H54 (cell line): ENCODE measurements at places on chromosomes 2 and 18.

DNA sequence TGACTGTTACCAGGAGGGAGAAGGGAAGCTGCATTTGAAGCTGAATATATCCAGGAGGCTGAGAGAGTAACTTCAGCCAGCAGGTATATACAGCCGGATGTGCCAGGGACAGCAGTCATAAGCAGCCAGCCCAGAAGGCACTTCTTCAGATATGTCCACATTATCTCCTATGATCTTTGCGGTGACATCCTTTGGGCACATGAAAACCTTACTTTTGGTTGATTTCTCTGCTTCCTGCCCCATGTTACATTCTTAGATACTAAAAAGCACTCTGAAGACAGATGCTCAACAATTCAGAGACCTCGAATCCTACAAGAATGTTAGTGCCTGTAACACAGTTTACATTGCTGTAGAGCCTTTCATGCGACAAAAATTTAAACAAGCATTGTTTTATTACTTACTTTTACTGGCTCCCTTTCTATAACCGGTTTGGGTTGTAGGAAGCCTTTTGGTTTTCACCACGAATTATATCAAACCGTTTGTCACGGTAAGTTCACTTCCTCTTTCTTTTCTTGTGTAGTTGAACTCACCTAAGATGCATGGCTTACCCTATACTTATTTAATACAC, 50.3 kb upstream of the TLK1 start:
- no peak for DNase-seq

DNA sequence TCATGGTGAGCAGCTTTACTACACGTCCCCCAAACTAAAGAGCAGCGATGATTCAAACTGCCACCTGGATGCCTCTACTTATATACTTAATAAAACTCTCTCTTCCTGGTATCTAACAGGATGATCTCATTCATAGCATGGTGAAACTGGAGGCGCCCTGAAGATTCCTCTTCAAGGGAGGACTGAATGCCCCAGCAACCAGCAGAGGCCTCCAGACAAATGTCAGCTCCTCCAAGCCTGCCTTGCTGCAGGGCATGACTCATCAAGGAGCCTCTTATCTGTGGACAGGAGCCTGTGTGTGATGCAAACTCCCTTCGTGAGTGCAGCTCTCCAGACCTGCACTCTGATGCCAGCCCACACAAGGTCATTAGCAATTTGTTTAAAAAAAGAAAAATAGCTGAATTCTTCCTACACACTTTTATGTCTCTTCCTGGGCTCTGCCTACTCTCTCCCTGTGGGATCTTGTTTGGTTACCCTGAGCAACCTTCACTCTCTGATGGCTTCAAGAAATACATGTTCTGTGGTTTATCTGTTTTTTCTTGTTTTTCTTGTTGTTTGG, 30.2 kb downstream of the LONRF2 start:
- DNase-seq, result peak; percentile 69

GRCh38 chr2:182481676-182482075, 54.8 kb upstream of the PDE1A start:
- no peak for DNase-seq

DNA sequence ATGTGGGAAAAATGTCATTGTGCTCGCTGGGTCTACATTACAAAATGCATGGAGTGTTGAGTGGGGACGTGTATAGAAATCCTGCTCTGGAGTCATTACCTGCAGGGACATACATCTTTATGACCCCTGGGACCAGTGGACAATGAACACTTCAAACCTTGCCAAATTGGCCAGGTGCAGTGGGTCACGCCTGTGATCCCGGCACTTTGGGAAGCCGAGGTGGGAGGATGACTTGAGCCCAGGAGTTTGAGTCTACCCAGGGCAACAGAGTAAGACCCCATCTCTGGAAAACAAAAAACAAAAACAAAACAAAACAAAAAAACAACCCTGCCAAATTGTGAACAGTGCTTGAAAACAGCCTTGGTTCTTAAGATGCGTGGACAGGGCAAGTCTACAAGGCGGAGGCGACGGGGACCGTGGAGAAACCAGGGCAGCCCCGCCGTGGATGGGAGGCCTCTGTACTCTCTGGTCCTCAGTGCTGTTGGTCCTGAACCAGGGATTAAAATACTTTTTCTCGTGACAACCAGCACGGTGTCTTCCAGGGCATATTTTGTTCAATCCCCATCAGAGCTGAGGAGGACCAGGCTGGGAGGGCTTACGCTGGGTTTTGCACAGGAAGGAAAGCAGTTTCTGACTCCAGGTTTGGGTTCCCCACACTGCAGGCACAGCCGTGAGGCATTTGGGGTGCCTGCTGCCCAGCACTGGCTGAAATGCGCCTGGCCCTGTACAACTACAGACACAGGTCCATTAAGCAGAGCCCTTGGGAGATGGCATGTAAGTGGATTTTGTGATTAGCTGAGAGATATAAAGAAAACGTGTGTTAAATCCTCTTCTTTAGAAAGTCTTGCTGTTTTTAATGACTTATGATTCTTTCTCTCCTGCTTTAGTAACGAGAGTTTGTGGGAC, 13.7 kb downstream of the COLEC11 start:
- no peak for DNase-seq

DNA sequence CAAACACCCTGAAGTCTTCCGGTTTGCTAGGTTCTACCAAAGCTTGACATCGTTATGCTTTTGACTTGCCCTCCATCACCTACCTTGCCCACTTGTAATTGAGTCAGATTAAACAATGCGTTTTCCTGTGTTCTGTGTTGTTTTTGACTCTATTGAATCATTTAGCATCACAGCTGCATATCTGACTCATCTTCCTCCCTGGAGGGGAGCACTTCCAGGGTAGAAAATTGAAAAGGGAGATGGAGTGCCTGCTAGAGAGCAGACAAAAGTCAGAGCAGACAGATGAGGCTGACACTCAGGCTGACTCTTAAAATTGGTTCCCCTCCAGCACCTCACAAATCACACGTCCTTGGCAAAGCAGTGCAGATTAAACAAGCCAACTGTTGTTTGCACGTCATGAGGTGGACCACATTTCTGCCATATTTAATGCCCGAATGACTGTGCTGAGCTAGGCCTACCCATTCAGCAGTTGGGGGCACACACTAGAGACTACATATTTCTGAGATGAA, 2.2 kb downstream of the MPP4 start:
- DNase-seq, result peak; percentile 30

- DNase-seq, result no peak
Observed at GRCh38 chr2:88458633-88459032, 6.1 kb upstream of the FOXI3 start.

GRCh38 chr2:27209621-27210401, 2.0 kb upstream of the ATRAID start:
- no peak for DNase-seq

GRCh38 chr2:162635706-162636105, 202.9 kb downstream of the KCNH7 start:
- DNase-seq, result no peak

GRCh38 chr2:229130522-229130921, 140.6 kb downstream of the PID1 start:
- no peak for DNase-seq

DNA sequence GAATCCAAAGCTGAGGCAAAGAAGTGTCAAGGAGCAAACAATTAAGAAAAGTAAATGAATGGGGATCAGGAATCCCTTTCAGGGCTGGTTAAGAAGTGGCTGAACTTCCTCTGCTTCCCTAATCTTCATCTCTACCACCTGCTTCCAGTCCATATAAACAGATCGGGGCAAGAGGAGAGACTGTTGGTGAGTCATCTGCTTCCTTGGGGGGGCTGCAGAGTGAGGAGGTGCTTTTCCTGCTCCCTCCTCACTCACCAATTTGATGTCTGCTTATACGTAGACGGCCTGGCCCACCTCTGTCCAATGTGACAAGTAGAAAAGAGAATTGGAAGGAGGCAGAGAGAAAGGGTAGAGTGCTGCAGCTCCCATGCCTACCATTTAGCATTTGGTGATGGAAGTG, 68.4 kb downstream of the NAB1 start:
- DNase-seq, result no peak

DNA sequence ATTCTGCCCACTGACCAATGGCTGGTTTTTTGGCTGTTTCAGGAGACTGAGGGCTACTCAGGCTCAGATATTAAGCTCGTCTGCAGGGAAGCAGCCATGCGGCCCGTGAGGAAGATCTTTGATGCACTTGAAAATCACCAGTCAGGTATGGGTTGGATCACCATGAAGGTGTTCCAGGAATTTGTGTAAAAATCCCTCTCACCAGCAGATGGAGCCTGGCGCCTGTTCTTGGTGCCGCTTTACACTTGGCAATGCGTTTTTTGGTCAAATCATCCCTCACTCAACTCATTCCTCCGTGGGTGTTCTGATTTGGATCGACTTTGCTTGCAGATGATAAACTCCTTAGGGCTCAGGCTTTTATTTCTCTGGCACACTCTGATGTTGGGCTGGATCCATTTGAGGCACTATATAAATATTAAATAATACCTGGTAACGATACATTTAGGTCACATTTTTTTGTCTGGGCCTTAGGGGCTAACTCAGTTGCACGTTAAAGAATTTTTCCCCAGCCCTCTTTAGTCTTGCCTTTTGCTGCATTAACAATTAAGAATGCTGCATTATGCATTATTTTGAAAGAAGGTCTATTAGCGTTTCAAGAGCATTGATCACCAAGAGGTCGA, 50.0 kb downstream of the HDHD2 start:
- no peak for DNase-seq

- DNase-seq, result no peak
Observed at GRCh38 chr18:2907550-2908135, 60.8 kb downstream of the EMILIN2 start.

DNA sequence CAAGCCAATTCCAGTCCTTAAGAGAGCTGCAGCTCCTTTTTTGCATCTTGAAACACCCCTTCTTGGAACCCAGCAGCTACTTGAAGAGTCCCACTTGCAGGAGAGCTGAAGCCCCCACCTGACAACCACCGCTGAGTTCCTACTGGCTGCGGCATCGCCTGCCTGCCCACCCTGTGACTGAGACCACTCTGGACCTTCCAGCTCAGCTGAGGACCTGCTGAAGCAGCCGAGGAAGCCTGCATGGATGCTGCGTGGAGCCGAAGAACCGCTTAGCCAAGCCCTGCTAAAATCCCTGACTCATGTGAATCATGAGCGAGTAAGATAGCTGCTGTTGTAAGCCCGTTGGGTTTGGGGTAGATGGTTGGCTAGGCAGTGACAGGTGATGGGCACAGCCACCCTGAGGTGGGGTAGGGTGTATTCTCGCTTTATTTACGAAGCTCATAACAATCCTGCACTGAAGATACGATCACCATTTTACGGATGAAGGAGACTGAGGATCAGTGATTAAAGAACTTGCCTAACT, 78.4 kb downstream of the INHBB start:
- no peak for DNase-seq

GRCh38 chr2:37809525-37809924, 115.6 kb upstream of the RMDN2 start:
- no peak for DNase-seq

DNA sequence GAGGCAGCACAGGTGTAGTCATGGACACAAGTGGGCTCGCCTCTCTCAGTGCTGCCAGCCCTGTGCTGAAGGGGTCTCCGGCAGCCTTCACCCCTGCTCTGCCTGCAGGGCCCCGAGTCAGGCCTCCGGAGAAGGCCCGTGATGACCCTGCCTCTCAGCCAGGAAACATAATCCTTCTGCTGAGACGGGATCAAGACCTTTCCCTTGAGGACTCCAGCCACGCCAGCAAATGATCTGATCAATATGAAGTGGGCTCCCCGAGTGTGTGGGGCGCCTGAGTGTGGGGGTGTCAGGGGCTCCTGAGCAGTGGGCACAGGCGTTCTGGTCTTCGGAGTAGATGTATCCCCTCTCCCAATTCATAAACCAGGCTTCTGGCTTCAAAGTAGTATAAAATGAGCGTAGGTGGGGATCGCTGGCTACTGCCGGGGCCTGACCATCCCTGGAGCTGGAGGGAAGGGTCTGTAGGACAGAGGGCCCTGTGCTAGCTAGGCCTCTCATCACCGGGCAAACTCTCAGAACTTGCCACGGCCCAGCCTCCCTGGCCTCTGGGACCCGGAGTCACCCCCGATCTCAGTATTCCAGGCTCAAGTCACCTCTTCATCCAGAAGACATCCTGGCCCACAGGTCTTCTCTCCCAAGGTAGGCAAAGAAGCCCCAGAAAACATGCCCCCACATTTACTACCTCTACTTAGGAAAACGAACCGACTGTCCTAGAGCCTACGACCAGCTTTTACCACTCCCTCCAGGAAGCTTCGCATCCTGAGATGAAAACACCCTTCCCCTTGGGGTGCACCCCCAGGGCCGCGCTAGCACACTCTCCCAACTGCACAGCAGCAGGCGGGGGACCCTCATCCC, 33.6 kb downstream of the CRACDL start:
- DNase-seq, result no peak

GRCh38 chr2:239299218-239299939, 101.4 kb downstream of the HDAC4 start:
- no peak for DNase-seq

DNA sequence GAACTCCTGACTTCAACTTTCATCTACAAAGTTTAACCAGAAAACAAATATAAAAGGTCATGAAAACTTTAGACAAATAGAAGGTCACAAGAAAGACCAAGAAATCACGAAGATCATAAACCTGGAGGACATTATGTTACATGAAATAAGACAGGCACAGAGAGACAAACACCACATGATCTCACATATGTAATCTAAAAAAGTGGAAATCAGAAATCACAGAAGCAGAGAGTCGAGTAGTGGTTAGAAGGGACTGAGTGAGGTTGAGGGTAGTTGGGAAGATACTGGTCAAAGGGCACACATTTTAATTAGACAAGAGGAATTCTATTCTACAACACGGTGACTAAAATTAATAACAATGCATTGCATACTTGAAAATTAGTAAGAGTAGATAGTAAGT, 1.4 kb downstream of the GCFC2 start:
- no peak for DNase-seq

DNA sequence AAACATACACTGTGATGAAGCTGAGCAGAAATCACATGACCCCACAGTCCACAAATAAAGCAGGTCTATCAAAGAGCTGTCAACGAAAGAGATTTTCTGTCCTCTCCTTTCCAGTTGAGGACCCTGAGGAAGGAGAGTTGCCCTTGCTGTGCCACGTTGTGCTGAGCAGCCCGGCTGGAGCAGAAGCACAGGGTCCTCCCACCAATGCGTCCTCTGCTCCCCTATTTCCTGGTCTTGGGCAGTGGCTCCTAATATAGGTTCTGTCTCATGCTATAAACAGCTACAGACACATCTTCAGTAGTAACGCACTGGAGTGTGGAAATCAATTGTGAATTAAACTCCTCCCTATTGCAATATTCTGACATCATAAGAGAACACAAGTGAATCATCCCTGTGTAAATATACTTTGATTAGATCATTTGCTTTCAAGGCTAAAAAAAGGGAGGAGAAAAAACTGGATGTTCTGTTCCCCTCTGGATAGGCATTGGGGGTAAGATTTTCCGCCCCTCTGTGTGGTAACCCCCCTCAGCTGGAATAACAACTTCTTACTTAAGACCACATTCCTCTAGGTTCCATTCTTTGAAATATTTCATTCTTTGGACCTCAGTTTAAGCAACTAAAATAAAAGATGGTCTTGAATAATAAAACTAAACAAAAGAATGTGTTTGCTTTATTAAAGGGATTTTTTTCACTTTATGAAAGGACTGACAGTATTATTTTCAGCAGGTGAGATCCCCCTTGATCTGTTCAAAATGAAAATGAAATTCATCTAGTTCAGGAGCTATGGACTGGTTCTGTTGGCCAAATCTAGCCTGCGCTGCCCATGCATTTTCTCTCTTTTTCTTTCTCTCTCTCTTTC, 8.3 kb upstream of the RHOB start:
- DNase-seq, result no peak
